ENCODE measurements at places on chromosomes 11 and 22. TPM values are rescaled to one million over a fixed set of nuclear protein-coding genes. Genes with fewer than 3 reads are reported as not detected.

JOSD1 gene
- total RNA-seq = 144 TPM

GAL3ST1 gene
- total RNA-seq = 17.4 TPM

FERMT3 gene
- total RNA-seq = 16.1 TPM

TYR gene
- not detected for total RNA-seq

OR2AG2 gene
- 0.11 TPM for total RNA-seq

SYT9 gene
- not detected for total RNA-seq

GRAP2 gene
- 1.2 TPM for total RNA-seq

OOSP1 gene
- 0.37 TPM for total RNA-seq

OR2AG1 gene
- not detected for total RNA-seq

MRGPRX3 gene
- total RNA-seq = not detected

PLCB3 gene
- total RNA-seq = 69.9 TPM

DDIAS gene
- total RNA-seq = 0.84 TPM

DNA sequence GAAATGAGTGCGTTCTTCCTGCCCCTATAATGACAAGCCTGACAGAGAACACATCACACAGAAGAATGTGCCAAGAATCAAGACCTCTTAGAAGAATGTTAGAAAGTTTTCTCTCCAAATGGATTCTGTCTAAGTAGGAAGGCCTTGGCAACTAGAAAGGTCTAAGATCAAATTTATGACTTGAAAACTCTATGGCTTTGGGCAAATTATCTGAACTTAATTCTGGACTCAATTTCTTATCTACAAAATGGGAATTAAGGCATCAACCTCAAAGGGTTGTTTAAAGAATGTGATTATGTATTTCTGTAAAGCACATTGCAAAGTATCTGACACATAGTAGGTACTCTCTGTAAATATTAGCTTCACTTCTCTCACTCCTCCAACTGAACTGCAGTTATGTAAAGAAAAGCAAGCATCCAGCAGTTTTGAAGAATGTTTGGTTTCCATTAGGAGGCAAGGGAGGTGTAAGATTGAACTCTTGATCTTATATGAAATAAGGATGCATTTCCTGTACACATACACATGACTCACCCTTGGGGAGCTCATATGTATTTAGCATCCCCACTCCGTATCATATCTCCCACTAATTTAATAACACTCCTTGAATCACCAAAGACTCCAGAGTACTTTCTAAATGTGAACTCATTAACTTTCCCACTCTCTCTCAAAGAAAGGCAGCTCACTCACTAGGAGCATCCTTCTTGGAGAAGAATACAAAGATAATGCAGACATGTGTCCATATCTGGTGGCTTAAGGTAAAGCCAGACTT, 77.6 kb downstream of the ETS1 start:
- DNase-seq = no peak

DNA sequence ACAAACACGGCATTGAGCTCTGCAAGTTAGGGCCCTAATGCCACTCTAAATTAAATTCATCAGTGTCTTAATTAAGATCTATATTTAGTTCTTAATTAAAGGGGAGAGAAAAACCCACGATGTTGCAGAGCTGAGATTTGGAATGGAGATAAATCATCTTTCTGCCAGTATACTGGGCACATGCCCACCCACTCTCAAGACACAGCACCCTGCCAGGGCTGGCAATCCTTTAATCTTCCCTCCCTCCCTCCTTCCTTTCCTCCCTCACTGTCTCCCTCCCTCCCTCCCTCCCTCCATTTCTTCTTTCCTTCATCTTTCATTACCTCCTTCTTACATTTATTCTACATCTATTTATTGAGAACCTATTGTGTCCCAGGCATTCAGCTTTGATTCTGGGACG, 194.8 kb downstream of the BUD13 start:
- DNase-seq = no peak

GRCh38 chr11:66607126-66607834, 9.2 kb upstream of the RBM14 start:
- peak; percentile 75 for DNase-seq

- no peak for DNase-seq
Measured at GRCh38 chr11:79813551-79813950, 372.7 kb upstream of the TENM4 start.

- no peak for DNase-seq
Measured at GRCh38 chr11:88666364-88666763, 328.8 kb upstream of the CTSC start.

- DNase-seq = no peak
Measured at GRCh38 chr11:127412722-127413380, 412.3 kb upstream of the KIRREL3 start.

GRCh38 chr11:15145615-15146014, 30.9 kb downstream of the INSC start:
- peak; percentile 43 for DNase-seq

DNA sequence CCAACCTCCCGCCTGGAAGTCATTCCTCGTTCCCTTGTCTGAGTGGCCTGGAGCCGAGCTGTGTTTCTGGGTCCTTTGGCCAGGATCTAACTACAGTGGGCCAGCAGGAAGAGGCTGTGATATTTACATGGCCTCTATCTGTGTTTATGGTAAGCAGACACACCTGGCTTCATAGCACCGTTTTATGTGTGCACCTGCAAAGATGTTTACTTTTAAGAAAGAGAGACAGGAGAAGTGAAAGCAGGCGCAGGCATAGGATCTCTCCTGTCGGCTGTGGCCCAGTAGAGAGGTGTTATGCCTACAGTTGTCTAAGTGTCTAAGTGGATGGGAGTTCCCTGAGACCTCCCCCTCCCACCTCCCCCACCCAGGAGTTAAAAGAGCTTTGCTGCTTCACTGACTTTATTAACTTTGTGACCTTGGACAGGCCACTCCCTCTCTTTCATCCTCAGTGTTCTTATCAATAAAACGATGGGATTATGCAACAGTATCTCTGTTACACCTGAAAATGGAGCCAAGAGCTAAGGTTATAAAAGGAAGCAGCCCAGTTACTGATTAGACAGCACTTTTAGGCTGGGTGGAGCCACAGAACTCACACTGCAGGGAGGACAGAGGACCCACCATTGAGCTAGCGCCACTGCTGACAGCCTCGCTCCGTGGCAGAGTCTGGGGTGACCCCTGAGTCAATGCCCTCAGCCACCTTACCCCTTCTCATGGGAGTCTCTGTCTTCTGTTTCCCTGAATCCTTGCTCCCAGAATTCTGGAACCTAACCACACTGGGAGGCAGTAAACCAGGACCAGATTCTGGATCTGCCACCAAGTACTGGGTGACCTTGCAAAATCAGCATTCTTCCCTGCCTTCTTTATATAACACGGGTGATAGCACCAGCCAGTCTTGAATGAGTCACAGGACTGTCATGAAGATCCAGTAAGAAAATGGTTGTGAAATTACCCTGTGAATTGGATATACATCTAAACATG, 22.0 kb downstream of the ST14 start:
- peak; percentile 76 for DNase-seq

DNA sequence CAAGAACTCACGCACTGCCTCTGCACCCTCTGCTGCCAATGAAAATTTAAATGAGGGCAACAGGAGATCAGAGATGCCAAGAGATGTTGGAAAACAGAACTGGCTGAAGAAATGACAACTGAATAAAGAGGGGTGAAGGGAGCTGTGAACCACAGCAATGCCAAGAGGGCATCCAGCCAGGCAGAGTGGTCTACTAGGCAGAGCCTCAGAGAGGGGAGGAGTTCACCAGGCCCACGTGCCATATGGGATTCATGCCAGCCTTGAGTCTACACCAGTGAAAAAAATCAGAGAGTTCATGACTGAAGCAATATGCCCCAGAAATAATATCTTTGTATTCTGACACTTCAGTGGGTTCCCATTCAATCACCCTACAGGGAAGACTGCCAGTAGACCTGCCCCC, 4.4 kb downstream of the APOL2 start:
- no peak for DNase-seq

- peak; percentile 65 for DNase-seq
Measured at GRCh38 chr22:46043816-46044620, 67.1 kb upstream of the WNT7B start.

GRCh38 chr11:119092880-119093842, 8.5 kb downstream of the HMBS start:
- DNase-seq = no peak

DNA sequence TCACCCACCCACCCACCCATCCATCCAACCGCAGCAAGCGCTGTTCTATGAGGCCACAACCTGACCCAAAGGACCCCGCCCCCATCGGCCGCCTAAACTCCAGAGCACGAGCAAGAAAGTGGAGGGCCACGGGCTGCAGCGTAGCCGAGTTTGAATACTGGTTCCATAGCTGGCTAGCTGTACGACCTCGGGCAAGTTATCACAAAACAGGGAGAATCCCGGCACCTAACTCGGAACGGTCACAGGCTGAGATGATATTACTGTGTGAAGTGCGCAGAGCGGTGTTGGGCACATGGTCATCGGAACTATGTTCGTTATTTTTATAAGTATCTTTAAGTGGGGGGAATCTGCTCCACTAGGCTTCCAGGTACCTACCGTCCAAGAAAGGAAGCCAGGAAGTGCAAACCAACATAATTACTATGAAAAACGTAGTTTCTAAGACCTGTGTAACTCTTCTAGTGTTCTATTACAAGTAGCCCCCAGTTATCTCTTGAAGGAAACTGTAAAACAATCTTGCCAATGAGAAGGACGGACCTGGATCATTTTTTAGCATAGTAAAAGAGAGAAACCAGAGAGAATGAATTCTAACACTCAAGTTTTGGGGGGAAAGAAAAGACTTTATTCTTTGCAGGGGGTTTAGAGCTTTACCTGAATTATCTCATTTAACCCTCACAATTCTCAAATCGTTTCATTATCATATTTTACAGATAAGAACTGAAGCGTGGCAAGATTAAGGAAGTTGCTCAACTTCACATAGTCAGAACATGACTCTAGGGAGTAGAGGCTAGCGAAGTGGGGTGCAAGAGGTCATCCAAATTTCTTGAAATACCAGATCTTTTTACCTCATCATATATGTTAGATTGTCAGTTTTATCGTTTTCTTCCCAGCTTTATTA, 663 bp upstream of the BUD13 start:
- no peak for DNase-seq

DNA sequence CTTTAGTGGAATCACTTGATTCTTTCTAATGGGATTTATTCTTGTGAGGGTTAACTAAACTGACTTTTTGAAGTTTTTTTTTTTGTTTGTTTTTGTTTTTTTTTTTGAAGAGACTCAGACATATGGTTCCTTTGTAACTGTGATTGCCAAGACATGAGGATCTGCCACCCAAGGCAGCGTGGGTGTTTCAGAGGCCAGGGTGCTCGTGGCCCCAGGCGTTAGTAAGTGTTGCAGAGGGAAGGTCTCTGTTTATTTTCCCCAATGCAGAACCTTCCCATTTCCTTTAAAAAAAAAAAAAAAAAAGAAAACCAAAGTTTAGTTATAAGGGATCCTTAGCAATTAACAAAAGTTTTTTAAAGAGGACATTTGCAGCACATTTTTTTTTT, 94.8 kb downstream of the CTTN start:
- DNase-seq = no peak

- no peak for DNase-seq
Measured at GRCh38 chr11:117439256-117439655, 111.6 kb downstream of the CEP164 start.

- DNase-seq = no peak
Measured at GRCh38 chr22:47432683-47433082, 670.2 kb downstream of the TBC1D22A start.

DNA sequence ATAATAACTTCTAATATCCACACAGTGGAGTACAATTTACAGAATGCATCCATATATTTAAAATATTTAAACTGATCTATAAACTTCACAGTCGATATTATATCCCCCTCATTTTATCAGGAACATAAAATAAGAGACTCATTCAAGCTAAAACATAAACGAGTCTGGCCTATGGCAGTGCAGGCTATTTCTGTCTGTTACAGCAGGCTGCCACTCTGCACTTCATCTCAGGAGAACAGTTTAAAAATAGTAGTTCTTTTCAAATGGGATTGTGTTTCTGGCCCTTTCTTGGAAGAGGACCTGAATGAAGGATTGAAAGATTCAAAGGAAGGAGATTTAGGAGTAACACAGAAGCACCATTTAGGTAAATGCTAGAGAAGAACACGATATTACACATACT, 915.7 kb downstream of the NTM start:
- no peak for DNase-seq

GRCh38 chr22:35346596-35347220, 34.2 kb upstream of the HMOX1 start:
- DNase-seq = no peak

Measured in left colon (tissue), 2 donors.